Tibial nerve (tissue), 4 donors: ENCODE measurements at places on chromosomes 4 and X.

- DNase-seq, result no peak
Observed at GRCh38 chr4:178356725-178357124, 914.5 kb upstream of the AGA start.

DNA sequence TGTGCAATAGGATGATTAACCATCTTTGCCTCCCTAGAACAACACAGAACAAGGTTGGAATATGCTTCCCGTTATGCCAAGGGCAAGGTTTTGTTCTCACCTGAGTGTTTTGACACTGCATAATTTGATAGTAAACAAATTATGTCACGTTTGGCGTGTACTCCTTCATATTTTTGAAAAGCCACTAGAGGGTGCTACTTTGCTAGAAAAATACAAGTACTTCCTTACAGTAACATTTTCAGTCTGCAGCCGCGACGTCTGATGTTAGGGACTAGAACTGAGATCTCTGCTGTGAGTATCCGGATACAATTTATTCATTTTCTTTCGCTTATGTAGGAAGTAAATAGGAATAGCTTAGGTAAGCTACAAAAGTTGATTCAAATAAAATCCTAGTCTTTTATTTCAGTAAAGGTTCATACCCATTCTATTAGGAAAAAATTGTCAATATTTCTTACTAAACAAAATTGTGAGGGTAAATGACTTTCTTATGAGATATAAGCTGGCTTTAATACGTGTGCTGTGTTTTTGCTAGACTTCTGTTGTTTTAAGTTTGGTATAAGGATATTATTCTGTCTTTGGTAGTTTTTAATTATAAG is 181.1 kb upstream of the WDFY3 start:
- peak; percentile 47 for DNase-seq

- DNase-seq, result no peak
Observed at GRCh38 chr4:26152056-26152455, 168.8 kb upstream of the RBPJ start.

DNA sequence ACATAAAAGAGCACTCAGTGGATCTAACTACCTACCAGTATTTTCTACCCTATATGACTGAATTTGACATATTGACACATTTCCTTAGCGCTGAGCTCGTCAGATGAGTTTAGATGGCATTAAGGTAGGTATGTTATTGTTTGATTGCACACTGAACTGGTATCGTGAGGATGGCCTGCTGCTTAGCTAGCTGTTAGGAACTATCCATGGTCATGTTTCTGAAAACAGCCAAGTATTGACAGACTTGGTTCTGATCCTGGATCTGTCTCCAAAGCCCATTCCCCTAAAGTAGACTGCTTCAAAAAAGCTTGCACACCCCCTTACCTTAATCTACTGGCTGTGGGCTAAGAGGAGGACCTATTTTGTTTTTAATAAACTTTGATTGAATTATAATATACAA is 32.9 kb downstream of the FNIP2 start:
- no peak for DNase-seq

- DNase-seq, result peak; percentile 19
Observed at GRCh38 chrX:103464072-103464773, 55.1 kb downstream of the RAB40A start.

- no peak for DNase-seq
Observed at GRCh38 chrX:13074297-13075262, 30.2 kb upstream of the FAM9C start.

DNA sequence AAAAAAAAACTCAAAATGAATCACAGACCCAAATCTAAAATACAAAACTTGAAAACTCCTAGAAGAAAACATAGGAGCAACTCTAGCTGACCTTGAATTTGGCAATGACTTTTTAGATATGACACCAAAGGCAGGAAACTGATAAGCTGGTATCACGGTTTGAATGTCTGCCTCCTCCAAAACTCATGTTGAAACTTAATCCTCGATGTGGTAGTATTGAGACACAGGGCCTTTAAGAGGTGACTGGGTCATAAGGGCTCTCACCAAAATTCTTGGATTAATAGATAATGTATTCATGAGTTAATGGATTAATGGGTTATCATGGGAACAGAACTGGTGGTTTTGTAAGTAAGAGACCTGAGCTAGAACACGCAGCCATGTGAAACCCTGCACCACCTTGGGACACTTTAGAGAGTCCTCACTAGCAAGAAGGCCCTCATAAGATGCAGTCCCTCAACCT is 40.5 kb downstream of the FRYL start:
- DNase-seq, result no peak

DNA sequence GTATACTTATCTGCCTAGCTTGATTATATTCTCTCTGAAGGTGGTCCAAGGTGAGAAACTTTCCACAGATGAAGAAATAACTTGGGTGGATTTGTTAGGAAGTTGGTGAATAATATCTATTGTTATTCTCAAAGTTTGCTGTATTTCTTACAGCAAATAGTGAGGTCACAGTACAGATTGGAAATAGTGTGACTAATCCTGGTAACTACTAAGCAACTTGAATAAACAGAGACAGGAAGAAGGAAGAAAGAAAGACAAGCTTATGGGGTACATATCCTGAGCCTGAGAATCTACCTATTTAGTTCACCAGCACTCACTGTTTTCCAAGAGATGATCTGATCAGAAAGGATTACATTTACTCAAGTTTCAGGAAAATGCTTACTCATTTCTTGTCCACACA is 1416.1 kb downstream of the RPA4 start:
- no peak for DNase-seq

DNA sequence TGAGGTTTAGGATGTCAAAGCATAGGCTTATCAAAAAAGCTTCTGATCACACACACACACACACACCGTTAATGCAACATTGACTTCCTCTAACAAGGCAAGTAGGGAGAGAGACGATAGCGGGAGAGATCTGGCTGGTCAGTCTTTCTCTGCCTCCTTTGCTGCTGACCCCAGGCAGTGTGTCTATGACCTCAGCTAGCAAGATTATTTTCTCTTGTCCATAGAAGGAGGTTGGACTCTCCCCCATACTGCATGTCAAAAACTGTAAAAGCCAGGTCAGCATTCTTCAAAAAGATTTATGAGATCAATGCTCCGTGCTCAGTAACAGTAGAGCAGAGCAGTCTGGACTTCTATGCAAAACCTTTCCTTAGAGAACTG is 63.5 kb upstream of the PGM2 start:
- no peak for DNase-seq
